Fibroblast of upper back skin (primary cell): ENCODE measurements at places on chromosomes 4 and X.

DNA sequence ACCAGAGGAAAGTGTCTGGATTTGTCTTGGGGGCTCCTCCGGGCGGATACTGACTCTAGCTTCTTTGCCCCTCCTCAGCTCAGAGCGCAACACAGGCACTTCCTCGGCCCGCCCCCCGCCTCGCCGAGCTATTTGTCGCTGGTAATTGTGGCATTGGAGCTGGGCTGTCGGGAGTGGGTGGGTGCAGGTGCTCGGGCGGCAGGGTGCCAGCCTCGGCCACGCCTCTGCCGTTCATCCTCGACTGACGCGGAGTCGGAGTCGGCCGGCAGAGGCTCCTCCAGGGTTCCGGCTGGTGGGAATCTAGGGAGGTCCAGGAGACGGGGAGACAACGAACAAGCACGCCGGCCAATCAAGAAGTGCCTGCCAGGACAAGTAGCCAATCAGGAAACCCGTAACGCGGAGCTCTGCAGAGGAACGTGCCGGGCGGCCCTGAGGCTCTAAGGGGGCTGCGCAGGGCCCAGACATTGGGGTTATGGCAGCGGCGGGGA, 3.9 kb upstream of the SYN1 start:
- peak; percentile 77 for DNase-seq

DNA sequence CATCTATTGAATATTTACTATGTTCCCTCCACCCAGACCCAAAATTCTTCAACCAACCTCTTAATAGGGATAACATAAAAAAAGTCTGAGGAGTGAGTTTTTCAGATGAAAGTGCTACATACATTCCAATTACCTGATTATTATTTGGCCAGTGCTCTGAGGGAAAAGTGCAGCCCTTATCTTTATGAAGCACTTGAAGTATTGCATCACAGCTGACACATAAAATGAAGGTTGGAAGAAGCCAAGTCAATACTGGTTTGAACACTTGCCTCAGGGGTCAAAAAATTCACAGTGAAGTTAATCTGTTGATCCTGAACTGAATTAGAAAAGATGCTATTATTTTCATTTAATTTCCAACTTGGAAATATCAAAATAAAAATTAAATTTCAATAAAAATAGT, 498.9 kb downstream of the INPP4B start:
- no peak for DNase-seq

DNA sequence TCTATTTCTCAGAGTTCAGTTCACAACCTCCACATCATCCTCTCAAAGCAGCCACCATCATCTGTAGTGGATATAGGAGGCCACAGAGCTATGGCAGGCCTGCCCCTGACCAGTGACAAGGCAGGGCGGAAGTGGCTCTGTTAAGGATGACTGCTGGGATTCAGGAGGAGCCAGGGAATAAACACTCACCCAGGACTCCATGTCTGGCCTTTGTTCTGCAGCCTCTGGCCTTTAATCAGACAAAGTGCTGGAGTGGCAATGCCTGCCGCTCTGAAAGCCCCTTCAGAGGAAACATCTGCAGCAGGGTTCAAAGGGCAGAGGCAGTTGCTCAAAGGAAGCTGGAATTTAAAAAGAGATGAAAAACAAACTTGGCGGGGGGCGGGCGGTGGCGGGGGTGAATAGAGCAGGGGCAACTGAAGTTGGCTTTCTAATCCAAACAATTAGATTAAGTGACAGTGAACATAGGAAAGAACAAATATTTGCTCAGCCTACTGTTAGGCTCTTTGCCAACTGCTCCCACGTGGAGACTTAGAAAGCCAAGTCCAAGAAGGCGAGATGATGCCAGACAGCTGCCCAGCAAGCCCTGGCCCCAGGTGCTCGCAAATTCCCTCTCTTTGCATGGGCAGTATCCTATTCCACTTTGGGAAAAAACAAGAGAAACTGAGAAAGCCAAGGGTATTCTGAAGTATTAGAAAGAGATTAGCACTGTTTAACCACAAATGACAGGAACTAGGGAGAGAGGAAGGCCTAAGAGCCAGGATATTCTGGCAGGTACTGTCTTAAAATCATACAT, 5.5 kb downstream of the MPP1 start:
- DNase-seq = no peak

DNA sequence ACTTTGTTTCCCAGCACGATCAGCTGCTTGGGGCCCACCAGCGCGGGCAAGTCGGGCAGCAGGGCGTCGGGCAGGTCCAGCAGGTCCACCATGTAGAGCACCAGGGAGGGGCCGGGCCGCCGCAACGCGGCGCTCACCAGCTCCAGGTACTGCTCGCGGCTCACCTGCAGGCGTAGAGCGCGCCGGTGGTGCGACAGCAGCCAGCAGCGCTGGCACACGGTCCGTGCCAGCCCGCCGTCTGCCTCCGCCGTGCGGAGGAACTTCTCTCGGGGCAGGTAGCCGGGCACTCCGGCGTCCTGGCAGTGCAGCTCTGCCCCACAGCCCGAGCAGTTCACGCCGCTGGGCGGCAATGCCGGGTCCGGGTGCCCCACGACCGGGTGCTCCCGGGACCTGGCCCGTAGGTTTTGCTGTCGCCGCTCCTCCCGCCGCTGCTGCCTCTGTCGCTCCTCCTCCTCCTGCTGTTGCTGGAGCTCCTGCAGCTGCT, 527 bp downstream of the NOA1 start:
- no peak for DNase-seq

DNA sequence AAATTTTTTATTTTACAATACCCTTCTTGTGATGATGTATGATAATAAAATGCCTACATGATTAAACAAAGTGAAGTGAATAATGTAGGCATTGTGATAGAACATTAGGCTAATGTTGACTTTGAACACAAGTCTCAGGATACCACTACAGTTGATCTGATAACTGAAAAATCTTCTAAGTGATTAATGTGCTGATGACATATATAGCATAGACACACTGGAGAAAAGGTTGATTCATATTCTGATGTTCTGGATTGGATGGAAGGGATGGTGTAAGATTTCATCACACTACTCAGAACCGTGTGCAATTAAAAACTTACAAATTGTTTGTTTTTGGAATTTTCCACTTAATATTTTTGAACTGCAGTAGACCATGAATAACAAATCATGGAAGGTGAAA, 738.5 kb downstream of the TECRL start:
- DNase-seq = no peak

GRCh38 chr4:89056292-89056952, 563 bp downstream of the FAM13A start:
- no peak for DNase-seq

GRCh38 chr4:183995570-183995969, 90.5 kb downstream of the STOX2 start:
- no peak for DNase-seq

GRCh38 chr4:22668702-22669101, 24.0 kb upstream of the GBA3 start:
- no peak for DNase-seq

DNA sequence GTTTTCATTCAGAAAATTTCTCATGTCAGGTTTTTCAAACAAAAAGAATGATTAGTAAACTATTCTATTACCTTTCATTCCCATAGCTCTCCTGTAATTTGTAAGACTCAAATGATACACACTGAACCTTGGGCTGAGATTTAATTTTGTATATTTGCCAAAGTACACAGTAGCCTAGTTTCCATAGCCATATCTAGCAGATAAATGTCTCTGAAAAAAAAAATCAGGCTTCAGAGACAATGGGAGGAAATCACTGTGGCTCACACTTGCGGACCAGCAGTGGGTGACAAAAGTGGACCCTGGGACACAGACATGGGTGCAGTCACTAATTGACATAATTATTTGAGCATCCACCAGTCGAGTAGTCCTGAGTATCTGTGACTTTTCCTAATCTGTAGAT, 46.6 kb downstream of the MAOA start:
- DNase-seq = no peak

DNA sequence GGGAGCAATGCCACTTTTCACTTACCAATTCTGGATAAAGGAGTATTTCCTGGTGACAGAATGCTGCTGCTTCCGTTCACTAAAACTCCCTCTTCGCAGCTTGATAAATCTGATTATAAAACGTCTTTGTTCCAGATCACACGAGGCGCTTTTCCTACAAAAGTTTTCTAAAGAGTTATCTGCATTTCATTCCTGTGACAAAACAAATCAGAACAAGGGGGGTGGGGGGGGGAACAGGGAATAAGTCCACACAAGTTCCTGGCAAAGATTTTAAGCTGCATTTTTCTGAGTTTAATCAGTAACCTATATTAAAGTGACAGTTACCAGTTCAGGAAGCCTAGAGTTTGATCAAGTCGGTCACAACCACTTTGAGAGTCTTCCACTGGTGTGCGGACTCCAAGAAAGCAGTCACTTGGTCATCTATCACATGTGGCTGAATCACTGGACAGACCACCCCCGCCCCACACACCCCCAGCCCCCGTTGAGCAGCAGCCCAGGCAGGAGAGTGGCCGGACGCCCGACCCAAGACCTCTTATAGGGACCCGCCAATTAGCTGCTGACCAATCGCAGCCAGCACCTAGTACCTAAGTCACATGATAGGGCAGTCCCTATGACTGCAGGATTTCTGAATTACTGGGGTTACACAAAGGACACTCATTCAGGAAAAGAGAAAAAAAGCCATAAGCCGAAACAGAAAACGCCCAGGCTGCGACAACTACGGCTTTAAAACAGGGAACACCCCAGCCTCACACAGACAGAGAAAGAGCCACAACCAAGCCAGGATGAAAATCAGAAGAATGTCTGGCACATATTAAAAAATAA, 569.3 kb upstream of the DIPK2B start:
- DNase-seq = peak; percentile 89

GRCh38 chrX:50813843-50814661, at the start of gene SHROOM4:
Gene SHROOM4, minus strand, starts transcription at chrX:50814194. Its CDS starts 176 bp downstream, at chrX:50814018.
- peak; percentile 71 for DNase-seq

DNA sequence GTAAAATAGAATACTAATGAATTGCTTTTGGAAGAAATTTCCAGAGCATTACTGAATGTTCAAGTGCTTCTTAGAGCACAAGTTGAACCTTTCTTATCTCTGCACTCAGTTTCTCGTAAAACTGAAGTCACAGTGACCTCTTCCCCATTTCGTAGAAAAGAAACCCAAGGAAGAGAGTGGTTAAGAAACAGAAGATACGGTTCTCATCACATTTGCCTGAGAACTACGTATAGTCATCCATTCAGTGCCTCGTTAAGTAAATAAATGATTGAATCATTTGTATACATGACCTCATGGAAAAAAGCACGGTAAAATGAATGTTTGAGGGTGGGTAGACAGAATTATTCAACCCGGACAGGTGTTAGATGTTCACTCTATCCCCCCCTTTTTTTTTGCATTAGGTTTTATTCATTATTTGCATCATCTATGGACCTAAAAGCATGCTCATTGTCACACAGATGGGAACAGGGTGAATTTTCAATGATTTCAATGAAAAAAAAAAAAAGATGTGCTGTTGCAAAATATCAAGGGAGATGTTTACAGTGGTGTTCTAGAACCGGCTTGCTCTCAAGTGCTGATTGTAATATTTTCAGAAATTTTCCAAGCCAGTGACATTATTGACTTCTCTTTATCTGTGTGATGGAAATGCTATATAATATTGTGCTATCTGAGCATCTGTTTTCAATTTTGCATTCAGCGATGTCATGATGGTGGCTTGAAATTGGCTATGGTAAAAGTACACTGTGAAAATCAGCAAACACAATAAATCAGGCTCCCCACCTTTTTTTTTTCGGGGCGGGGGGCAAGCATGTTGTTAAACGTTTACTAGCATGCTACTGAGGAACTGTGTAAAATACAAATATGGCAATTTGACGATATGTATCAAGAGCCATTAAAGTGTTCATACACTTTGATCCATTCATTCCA, 4.3 kb downstream of the RHOH start:
- DNase-seq = no peak

GRCh38 chr4:74932010-74932409, 906 bp upstream of the PARM1 start:
- no peak for DNase-seq

GRCh38 chr4:14392378-14392777, 609.9 kb upstream of the CPEB2 start:
- DNase-seq = no peak

DNA sequence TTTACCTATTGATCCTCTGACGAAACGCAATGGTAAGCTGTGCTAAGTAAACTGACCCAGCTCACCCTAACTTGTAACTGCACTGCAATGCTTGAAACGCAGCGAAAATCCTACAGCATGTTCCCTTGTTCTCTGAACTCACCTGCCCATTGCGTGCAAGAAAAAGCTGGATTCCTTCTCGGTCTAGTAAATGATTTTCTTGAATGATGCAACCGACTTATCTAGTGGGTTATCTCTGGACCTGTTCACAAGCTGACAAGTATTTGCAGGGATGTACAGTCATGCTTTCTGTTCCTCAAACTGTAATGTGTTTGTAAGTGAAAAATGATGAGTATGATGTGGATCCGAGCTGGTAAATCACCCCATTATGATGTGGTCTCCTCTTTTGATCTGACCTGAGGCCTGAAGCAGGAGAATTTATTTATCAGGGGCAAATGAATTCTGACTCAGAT, 140.1 kb downstream of the BTC start:
- DNase-seq = no peak

GRCh38 chr4:93334003-93334402, 494.6 kb upstream of the ATOH1 start:
- peak; percentile 14 for DNase-seq

- DNase-seq = no peak
Observed at GRCh38 chr4:25609976-25610375, 45.7 kb upstream of the SLC34A2 start.

GRCh38 chr4:94348666-94349065, 6.0 kb upstream of the HPGDS start:
- DNase-seq = no peak

DNA sequence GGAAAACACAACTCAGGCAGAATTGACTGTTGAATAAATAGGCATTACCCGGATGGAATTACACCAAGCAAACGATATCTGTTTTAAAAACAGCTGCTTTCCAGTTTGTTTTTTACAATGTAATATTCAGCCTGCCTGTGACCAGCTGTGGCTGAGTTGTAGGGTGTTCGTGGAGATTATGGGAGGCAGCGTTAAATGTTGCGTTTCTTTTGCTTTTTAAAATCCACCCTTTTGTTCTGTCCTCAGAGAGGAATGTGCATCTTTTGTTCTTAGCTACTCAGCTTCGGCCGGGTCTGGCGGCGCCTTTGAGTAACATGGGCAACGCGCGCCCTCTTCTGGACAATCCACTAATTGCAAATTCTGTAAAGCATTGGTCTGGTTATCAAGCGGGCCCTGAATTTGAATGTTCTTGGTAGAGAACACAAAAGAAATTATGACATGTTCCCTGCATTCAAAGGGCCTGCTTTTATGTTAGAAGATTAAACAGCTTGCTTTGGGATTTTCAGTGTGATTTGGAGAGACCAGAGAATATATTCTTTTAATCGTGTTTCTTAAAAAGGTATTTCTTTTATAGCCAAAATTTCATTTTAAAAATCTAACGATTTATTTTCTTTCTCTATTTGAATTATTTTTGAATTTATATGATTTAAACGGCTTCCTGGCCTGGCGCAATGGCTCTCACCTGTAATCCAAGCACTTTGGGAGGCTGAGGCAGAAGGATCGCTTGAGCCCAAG, 76.3 kb upstream of the TRIM2 start:
- peak; percentile 82 for DNase-seq

DNA sequence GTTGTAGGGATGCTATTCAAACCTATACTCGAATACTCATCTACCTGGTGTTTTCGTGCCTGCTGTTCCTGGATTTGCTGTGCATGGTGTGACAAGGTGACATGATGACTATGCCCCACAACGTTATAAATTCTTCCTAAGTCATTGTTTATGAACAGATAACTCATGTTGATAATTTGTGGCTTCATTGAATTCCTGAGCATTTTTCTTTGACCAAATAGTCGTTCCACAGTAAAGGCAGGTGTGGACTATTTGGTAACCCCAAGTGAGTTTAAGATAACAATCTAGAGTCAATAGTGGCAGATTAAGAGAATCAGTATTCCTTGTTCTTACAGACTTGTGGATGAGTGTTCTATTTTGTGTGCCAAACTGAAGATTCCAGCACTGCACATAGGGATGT, 59.9 kb downstream of the SNX25 start:
- no peak for DNase-seq
